Jurkat, Clone E6-1 (cell line): ENCODE measurements at places on chromosomes 6 and 20.

DNA sequence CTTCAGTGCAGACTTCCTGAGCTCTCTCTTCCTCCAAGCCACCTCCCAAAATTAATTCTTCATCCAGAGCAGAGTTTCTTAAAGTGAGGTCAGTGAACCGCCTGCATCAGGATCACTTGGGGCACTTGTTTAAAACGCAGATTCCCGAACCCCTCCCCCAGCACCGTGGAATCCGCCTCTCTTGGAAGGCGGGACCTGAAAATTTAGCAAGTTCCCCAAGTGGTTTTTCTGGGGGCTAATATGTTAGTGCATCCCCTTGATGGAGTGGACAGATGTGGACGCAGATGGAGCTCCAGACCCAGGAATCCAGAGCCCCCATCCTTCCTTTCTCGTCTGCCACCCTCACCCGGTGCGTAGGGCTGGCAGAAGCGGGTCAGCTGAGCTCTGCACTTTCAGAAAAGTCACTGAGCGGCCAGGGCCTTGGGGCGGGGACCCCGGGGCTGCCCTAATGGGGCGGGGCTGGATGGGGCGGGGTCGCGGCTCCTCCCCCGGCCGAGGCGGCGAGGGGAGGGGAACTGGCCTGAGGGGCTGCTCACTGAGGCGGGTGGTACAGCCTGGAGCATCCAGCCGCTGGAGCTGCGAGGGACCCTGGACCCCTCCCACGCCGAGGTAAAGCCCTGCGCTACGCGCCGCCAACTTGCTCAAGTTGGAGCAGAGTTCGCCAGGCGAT lies at the start of the genes DEFB124 and REM1:
TSS of gene DEFB124 (minus strand) at position 370 of the 670 bp plus-strand sequence. CDS start 2,114 bp downstream, outside the sequence.
TSS of gene REM1 (plus strand) at position 531 of the 670 bp plus-strand sequence. CDS start 1,158 bp downstream, outside the sequence.
- DNase-seq = no peak

GRCh38 chr6:168666699-168667427 lies 225.9 kb downstream of the SMOC2 start:
- DNase-seq = no peak

GRCh38 chr20:25491446-25492038 lies 84.1 kb downstream of the GINS1 start:
- DNase-seq = no peak

DNA sequence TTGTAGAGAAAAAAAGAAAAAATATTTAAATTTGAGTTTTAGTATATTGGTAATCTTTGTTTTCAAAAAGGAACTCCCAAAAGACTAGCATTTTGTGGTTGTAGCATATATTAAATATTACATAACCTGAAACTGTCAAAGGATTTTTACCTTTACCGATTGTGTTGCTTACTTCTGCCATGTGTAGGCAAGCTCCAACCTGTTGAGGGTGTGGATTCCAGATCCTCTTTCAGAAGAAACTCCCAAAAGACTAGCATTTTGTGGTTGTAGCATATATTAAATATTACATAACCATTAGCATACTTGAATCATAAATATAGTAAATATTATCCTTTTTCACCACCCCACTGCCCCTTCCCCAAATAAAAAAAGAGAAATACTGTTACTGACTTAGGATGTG lies 3.2 kb downstream of the DSE start:
- no peak for DNase-seq

DNA sequence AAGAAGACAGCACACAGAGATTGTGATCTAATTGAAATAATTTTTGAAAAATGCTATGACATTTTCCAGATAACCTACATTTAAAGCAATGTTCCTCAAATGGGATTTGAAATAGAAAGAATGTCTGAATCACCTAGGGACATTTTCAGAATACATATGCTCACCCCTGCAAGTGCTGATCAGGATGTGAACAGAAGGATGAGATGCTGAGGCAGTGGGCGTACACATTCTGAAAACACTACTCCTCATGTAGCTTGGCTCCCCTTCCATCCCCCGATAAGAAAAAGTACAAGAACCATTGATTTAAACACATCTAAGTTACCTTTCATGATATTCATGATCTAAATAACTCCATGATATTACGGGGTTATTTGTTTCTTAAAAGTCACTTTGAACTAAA lies 29.9 kb upstream of the HINT3 start:
- DNase-seq = no peak

DNA sequence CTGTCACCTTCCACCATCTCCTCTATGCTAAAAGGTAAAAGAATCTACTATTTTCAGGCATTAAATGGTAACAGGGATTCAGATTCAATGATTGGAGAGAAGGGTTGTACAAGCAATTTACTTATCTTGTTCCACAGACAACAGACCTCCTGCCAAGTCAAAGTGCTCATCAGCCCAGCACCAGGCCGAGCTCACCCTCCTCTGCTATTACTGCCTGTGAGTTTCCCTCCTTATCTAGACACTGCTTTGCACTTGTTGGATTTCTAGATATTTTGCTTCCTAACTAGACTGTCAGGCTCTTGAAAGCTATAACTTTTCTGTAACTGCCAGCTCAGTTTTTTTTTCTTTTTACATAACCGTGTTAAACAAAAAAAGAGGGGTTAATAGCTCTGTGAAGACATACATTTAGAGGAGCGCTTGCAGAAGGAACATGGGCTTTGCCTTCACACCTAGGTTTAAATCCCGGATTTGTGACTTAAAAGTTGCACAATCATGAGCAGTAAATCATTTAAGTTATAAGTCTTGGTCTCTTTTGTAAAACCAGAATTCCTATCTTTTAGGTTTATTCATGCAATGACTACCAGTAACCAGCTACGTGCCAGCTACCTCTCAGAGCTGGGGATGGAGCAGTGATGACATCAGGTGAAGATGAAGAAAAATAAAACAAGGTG lies 1.1 kb upstream of the FAM162B start:
- DNase-seq = no peak

GRCh38 chr6:35489995-35490791 lies 6.7 kb downstream of the TEAD3 start:
- DNase-seq = no peak

GRCh38 chr6:121865811-121866210 lies 430.4 kb downstream of the GJA1 start:
- DNase-seq = no peak
